Keratinocyte (primary cell): ENCODE measurements at places on chromosomes 1 and 21.

- DNase-seq = no peak
These were observed 6.5 kb downstream of the THEMIS2 start for GRCh38 chr1:27878787-27879335.

- DNase-seq = peak; percentile 7
These were observed 79.3 kb downstream of the HMCN1 start for GRCh38 chr1:185813401-185813979.

DNA sequence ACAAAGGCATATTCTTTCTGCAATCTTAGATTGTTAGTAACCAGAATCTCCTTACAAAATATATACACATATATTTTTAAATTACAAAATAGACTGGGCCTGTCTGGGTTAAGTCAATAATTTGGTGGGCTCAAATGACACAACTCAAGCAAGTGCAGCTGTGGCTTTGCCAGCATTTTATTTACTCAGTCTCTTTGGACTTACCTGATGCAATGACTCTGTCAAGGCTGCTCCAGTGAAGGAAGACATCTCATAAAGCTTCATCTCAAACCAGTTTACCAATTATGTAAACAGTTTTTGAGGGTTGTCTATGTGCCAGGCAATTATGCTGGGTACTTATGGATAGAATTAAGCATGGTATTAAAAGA, 22.8 kb upstream of the ABCA4 start:
- no peak for DNase-seq

DNA sequence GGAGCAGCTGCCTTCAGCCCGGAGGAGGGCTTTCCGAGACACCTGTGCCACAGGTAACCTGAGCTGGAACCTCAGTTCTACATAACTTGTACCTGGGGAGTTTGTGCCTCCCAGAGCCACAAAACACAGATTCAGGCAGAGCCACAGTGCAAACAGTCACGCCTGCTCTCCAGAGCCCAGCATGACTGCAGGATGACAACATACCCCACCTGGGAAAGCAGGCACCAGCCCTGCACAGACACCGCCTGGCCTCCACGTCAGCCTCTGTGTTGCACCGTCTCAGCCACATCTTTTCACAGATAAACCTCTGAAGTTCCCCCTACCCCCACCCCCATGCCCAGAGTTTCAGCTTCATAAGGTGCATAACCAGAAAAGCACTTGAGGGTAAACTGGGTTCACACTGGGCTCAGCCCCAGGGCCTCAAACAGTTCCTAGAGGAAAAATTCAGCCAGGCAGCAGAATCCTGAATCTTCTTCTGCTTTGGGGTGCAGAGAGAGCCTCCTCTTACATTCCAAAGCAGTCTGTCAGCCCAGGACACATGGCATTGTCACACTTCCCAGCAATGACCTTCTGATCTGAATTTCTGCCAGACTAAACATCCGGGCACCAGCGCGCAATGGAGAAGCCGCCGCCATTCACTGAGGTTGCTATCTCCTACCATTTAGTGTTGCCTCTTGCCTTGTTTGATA, 229.5 kb downstream of the TOMM20 start:
- no peak for DNase-seq

DNA sequence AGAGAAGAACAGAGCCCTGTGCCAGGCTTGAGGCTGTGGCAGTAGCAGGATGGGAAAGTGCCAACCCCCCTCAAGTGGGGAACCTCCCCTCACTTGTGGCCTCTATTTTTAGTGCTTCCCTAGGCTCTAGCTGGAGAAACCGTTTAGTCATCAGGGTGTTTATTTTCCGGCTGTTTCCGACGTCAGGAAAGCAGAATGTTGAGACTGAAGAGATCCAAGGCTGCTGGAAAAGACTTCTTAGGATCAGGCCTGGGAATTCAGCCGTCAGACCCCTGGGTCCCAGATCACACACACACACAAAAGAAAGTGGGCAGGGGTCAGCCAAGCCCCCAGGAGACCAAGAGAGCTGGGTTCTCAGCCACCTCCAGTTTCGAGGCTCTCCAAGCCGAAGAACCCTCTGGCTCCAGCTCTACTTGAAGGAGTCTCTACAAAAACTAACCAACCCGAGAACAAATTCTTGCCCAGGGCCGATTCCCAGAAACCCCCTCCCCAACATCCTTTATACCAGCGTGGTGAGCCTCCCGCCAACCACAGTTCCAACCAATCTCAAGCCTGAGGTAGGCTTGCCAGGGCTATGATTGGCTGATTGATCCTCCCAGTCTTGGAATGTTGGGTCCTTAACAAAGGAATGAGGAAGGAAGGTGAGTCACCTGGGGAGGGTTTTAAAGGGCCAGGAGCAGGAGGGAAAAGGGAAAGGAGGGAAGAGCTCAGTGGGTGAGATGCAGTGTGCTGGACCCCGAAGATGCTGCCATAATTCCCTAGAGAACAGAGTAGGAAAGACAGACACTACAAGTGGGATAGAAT, 2.5 kb upstream of the MEF2D start:
- DNase-seq = peak; percentile 85

DNA sequence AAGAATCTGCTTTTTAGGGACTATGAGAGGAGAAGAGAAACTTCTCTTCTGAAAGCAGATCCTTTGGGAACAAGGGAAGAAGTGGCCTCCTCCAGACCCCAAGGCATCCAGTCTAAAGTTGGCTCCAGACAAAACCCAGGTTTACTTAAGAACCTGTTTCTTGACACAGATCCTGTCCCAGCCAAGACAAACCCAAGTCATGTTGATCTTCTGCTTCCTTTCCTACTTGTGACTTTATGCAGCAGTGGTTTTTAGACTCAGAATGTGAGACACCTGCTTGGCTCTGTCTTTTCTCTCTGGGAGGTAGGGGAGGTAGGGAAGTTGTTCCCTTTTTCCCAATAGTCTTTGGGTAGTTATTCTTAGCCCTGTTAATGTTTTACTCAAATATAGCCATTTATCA, 38.3 kb downstream of the ELAPOR1 start:
- DNase-seq = no peak
